ENCODE measurements at places on chromosomes 12 and 14.

GRCh38 chr12:26666286-26666685 lies 166.7 kb downstream of the ITPR2 start:
- DNase-seq, result no peak

- no peak for DNase-seq
Measured at GRCh38 chr12:49865782-49866135, 22.9 kb upstream of the BCDIN3D start.

DNA sequence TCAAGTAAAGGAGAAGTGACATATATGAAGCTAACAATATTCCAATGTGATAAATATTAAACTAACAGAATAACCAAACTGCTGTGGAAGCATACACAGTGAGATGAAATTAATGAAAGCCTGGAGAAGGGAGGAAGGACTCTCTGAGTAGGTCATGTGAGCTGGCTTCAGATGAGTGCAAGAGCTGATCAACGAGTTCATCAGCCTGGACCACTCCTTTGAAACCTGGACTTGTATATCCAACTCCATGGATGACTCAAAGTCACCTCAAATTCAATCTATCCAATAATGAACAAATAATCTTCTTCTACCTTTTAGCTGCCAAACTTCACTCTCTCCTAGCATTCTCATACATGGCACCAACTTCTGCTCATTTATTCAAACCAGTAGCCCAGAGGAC lies 246.1 kb downstream of the SSPN start:
- DNase-seq, result no peak

DNA sequence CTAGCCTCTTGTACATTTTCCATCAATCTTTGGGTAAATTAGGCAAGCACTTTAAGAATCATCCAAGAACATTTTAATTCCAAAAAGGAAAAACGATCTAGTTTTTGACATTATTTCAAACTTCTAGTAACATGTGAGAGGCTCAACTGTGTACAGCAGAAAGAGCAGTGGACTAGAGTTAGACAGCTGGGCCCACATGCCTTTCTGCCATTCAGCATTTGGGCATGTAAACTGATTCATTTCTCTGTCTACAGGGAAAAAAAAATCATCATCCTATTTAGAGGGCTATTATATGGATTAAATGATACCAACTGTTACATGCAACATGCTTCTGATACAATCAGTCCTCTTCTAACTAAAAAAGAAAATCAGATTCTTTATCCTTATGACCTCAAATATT lies 17.7 kb downstream of the ATP2B1 start:
- DNase-seq, result no peak

DNA sequence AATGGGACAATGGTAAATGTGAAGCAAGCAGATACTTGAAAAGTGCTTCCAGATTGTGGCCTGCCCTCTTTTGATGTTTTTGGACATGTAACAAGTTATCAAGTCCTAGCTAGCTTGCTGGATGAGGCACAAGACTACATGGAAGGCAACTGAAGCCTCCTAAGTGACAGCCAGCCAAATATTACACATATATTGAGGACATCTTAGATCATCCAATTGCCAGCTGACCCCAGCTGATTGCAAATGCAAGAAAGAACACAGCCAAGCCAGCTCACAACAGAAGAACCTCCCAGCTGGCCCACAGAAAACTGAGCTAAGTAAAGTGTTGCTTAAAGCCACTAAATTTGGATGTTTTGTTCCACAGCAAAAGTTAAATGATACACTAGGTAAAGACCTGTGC lies 156.9 kb downstream of the SRGAP1 start:
- no peak for DNase-seq

DNA sequence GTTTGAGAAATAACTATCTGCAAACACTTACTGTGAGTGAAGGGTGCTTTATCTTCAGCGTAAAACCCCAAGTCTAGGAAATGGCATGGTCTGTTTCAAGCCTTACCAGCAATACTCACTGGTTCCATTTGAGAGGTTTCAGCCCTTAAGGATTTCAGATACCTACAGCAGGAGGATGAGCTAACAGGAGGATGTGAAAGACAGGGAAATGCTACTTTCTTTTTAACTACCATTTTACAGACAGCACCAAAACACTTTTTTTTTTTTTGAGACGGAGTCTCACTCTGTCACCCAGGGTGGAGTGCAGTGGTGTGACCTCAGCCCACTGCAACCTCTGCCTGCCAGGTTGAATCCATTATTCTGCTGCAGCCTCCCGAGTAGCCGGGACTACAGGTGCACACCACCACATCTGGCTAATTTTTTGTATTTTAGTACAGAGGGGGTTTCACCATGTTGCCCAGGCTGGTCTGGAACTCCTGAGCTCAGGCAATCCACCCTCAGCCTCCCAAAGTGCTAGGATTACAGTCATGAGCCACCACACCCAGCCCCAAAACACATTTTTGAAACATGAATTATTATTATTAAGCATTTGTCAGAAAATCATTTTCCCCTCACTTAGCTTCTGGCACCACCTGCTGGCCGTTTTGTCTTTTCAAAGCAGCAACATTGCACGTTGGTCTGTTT lies 4.6 kb downstream of the MTRFR start:
- DNase-seq, result peak; percentile 53

DNA sequence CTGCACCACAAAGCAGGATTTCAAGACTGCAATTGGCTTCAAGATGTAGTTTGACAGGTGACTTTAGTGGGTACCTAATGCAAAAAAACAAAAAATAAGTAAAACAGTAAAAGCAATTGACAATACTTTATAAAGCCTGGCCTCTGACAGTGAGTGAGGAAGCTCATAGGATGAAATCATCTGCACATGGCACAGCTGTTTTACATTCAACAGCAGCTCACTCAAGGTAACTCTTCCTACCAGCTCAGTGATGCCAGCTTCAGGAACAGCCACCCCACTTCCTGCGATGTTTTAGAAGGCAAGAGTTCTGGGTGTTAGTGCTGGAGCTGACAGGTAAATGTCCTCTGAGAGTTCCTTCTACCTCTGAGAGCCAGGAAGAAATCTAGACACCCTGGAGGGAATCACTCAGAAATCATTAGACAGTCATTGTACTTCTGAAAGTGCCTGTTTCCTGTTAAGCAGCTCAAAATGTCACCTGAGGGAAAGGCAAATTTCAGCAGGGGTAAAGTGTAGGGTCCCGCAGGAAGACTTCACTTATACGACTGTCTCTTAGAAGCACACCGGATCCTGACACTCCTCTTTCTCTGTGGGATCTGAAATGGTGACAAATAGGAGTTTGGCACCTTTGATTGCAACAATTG lies 99.9 kb downstream of the FOXN3 start:
- no peak for DNase-seq

- DNase-seq, result no peak
Measured at GRCh38 chr12:106080041-106080790, 58.5 kb downstream of the NUAK1 start.

DNA sequence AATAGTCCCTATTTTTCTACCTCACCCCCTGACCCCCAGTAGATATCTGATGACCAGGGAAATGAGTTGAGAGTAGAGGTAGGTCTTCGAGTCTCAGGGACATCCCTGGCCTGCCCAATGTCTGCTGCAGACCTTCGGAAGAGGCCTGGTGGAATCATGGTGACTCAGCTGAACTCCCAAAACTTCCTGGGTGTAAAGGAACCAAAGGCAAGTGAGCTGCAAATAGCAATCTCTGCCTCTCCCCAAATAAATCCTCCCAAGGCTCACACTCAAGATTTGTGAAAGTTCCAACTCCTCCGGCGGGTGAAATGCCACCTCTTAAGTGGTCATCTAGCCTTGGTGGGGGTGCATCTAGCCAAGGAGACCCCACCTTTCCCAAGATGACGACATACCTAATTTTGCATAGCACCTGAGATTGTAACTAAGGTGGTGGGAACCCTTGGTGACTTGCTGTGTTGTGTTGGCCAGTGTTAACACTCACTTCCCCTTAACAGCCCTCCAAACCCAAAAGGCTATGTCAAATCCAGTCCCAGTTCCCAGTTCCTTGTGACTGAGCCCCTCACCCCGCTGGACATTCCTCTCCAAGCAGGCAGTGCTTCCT lies 6.3 kb downstream of the ZFP36L1 start:
- DNase-seq, result no peak

GRCh38 chr14:94341656-94342333 lies 18.7 kb upstream of the SERPINA6 start:
- DNase-seq, result no peak

DNA sequence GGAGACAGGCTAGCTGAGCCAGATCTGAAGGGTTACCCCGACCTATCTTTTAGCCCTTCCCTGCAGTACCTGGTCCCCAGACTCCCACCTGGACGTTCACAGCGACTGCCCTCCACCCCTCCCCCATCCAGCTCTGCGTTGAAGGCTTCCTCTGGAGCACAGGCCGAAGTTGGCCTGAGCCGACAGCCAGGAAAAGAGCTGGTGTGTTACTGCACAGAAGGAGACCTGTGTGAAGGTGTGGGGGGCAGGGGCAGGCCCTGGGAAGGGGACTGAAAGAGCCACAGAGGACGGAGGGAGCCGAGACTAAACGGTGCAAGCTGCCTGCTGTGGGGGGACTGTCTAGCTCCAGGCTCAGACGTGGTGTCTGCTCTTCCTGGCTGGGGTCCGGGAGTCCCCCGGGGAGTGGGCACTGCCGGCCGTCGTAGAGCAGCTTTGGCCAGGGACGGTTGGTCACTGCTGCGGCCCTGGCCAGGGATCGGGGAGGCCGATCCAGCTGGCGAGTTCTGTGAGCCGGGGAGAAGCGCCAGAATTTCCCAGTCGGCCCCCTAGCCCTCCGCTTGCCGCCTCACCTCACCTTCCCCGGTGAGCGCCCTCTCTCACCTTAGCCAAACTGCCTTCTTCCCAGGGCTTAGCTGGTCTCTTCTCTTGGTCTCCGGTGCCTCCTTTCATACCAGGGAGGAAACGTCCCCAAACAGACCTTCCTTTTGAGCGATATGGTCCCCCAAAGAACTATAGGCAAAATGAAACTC lies 899 bp upstream of the COL2A1 start:
- DNase-seq, result no peak

DNA sequence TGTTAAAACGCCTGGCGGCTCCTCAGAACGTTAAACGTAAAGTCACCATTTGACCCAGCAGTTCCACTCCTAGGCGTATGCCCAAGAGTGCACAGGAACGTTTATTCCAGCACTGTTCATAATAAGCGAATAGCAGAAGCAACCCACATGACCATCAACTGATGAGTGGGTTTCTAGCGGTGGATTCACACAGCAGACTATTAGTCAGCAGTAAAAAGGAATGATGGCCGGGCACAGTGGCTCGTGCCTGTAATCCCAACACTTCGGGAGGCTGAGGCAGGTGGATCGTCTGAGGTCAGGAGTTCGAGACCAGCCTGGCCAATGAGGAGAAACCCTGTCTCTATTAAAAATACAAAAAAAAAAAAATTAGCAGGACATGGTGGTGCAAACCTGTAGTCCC lies 22.4 kb upstream of the FBRSL1 start:
- no peak for DNase-seq

- DNase-seq, result no peak
Measured at GRCh38 chr14:96243785-96244184, 12.2 kb upstream of the BDKRB1 start.

DNA sequence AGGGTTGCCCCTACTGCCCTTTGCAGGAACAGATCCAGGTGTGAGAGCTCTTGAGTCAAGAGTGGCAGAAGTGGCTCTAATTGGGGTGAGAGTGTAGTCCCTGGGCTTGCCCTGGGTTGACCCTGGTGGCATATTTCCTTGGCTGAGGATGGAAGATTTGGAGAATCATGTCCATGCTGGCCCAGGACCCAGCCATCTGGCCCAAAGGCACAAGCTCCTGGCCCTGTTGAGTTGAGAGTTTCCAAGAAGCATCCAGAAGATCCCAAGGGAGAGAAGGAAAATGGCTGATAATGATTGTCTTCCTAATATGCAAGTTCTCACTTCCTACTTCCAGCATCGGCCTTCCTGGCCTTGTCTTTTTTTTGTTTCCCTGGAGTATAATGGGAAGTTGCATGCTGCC lies 55.5 kb upstream of the SRSF5 start:
- no peak for DNase-seq

DNA sequence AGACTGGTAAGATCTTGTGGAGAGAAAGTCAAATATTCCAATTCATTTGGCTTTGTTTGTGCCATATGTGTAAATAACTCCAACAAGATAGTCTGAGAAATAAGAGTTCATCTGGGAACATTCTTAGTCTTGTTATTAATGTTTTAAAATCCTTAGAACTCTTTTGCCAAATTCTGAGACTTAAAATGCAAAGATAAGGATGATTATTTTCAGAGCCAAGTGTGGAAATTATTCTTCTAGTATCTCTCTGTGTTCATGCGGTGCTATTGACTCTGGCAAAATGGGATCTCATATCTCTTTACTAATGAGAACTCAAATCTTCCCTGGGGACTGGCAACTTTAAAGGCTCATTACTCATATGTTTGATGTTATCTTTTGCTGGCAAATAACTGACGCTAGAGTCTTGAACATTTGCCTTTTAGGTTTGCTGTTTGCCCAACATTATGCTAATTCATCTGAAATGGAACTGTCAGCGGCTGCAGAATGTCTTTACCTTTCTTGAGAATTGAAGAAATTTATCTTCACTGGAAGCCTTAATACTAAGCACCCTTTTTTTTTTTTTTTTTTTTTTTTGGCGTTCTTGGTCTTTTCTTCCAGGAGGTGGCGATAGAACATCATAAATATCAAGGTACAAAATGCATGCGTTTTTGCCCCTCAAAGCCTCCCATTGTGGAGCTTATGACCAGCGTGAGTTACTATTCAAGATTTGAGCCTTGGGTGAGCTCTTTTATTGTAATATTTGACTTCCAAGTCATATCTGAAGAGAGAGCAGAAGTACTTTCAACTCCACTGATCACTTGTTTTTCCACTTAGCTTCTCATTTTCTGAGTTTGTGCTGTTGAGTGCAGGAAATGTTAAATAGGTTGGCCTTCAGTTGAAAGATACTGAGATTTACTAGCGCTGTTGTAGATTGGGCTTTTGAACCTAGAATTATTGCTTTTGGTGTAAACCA lies 86.5 kb downstream of the CAND1 start:
- DNase-seq, result no peak

- DNase-seq, result no peak
Measured at GRCh38 chr14:100581228-100582145, 5.7 kb downstream of the BEGAIN start.

DNA sequence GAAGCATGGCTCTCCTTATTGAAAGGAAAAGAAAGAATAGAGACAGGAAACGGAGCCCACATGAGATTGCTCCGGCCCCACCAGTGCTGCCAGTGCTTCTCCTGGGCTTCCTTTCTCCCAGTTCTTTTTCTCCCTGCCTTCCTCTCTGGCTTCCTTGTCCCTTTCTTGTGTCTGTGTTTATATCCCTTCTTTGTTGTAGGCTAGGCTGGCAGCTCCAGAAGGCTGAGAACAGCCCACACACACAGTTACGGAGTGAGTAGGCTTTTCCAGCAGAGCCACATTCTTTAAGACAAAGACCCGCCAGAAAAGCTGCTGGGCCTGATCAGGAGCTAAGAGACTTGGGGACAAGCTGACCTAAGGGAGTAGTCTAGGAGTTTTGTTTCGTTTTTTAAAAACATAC lies 13.0 kb downstream of the CIPC start:
- DNase-seq, result no peak

GRCh38 chr14:64824471-64824870 lies 55.2 kb downstream of the SPTB start:
- no peak for DNase-seq

GRCh38 chr12:112446008-112446725 lies 27.4 kb downstream of the PTPN11 start:
- no peak for DNase-seq
